ENCODE measurements at places on chromosomes 7 and 10. TPM values are rescaled to one million over a fixed set of nuclear protein-coding genes. Genes with fewer than 3 reads are reported as not detected.

Gene SLC26A5
- not detected for total RNA-seq

Gene UBTD1
- total RNA-seq, result 16.4 TPM

Gene IQCE
- 7.4 TPM for total RNA-seq

Gene A1CF
- total RNA-seq, result not detected

Gene FRMPD2
- total RNA-seq, result not detected

Gene XRCC2
- 0.43 TPM for total RNA-seq

Gene SFRP4
- total RNA-seq, result 9.0 TPM

Gene TSPAN13
- 2.4 TPM for total RNA-seq

Gene FAM25G
- total RNA-seq, result not detected

Gene SFTPA2
- total RNA-seq, result not detected

Gene SLC26A3
- not detected for total RNA-seq
